CD4-positive, alpha-beta memory T cell (primary cell): ENCODE measurements at places on chromosomes 12 and 14. TPM values are rescaled to one million over a fixed set of nuclear protein-coding genes. Genes with fewer than 3 reads are reported as not detected.

SERPINA6 gene
- not detected for total RNA-seq

GRCh38 chr12:96347130-96347699 is 53.0 kb downstream of the CDK17 start:
- DNase-seq, result no peak

RARG gene
- total RNA-seq, result 84.7 TPM

DNA sequence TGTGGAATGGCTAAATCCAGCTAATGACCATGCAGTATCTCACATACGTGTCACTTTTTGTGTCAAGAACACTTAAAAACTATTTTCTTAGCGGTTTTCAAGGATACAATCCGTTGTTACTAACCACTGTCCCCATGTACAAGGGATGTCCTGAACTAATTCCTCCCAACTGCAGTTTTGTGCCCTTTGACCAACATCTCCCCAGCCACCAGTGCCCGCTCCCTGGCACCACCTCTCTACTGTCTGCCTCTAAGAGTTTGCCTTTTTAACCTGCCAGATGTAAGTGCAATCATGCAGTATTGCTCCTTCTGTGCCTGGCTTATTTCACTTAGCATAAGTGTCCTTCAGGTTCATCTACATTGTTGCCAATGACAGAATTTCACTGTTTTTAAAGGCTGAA is 315.7 kb downstream of the TMEM121 start:
- DNase-seq, result no peak

- no peak for DNase-seq
Observed at GRCh38 chr12:3065300-3065699, 11.9 kb upstream of the TSPAN9 start.

CHGA gene
- total RNA-seq, result not detected

DNA sequence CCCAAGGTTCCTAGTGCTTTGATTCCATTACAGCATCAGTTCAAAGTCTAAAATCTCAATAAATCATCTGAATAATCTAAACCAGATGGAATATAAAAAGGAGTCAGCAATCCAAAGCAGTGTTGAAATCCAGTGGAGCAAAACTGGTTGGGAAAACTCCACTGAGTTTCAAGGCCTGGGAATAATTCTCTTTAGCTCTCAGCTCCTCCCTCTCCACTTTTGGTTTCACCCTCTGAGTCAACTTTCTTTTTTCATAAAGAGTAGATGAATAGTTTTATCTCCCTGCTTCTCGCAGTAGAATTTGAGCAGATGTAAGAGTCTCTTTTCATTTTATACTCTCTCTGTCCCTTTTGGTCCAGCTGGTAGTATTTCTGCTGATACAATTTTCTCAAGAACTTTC is 338.6 kb downstream of the APAF1 start:
- DNase-seq, result no peak

DNA sequence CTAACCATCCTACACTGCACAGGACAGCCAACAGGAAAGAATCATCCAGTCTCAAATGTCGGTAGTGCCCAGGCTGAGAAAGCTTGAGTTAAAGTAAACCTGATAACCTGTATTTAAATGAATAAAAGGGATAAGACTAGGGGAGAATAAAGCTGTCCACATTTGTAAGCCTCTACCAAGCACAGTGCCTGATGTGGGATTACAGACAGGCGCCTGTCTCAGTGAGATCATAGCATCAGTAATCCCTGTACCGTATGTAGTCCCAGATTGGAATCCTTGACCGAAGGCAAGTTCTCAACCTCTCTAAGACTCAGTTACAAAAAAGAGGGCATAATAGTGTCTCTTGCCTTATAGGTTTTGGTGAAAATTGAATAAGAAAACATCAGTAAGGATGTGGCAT is 59.9 kb downstream of the BICD1 start:
- no peak for DNase-seq

DNA sequence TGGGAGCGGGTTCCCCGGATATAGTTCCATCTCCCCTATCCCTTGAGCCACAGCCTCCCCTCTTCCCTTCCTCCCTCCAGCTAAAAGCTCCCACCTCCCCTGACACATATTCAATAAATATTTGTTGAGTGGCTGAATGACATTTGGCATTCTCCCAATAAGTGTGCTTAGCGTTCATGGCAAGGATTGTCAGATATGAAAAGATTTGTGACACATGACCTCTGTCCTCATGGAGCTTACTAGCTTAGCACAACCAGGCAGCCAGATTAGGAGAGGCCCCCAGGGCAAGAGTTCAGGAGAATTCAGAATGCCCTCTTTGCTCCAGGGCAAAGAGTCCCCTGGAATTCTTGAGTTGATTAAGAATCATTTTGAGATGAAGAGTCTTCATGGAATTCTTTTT is 22.5 kb upstream of the SLC6A12 start:
- no peak for DNase-seq

ACTN1 gene
- 75.1 TPM for total RNA-seq

GRCh38 chr12:107843351-107844311 is 69.1 kb downstream of the ASCL4 start:
- DNase-seq, result no peak

SMOC1 gene
- total RNA-seq, result not detected

- no peak for DNase-seq
Observed at GRCh38 chr14:50318031-50318626, 6.0 kb downstream of the DMAC2L start.

GRCh38 chr12:3178671-3179313 is 101.6 kb downstream of the TSPAN9 start:
- no peak for DNase-seq

DNA sequence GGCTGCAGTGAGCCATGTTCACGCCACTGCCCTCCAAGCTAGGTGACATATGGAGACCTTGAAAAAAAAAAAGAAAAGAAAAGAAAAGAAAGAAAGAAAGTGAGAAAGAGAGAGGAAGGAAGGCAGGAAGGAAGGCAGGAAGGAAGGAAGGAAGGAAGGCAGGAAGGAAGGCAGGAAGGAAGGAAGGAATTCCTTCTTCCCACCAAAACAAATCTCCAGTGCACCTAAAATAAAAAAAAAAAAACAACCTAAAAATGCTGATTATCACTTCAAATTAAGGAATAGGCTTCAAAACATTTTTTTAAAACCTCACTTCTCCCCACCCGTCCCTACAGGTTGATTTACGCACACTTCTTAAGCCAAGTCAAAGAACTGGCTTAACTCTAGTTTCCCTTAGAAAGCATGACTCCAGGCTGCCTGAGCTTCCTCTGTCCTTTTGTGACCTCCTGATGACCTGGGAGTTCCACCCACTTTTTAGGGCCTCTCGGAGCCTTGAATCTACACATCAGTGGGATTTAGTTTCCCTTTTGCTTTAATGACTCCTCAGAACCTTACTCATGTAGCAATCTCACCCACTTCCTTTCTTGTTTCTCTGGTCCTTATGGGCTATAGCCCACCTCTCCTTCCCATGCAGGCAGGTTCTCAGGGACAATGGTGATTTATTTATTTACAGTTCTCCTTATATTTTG is 18.6 kb downstream of the DUSP6 start:
- no peak for DNase-seq

DNA sequence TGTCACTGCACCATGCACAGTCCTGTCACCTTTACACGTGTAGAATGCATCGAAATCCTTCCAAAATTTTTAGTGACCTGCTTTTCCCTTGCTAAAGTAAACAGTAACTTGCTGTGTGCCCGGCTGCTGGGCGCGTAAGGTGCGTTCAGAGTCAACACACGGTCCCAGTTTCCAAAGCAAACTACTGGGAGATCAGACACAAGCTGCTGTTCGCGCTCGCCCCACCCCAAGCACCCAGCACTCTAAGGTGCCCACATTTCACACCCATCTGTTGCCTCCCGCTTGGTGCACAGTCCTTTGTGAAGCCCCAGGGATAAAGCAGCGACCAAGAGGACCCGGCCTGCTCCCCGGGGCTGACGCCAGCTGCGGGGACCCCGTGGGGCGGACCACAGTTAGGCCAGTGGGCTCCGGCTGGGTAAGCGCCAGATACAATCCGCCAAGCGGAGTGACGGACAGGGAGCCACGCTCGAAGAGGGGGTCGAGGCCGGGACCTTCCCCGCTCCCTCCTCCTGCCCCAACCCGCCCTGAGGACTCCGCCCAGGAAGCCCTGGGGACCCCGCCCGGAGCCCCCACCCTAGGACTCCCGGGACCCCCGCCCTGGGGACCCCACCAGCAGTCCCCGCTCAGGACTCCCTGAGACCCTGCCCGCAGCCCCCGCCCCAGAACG is 633 bp downstream of the STX2 start:
- DNase-seq, result no peak

GRCh38 chr12:104249017-104249416 is 33.4 kb downstream of the TXNRD1 start:
- DNase-seq, result no peak

DNA sequence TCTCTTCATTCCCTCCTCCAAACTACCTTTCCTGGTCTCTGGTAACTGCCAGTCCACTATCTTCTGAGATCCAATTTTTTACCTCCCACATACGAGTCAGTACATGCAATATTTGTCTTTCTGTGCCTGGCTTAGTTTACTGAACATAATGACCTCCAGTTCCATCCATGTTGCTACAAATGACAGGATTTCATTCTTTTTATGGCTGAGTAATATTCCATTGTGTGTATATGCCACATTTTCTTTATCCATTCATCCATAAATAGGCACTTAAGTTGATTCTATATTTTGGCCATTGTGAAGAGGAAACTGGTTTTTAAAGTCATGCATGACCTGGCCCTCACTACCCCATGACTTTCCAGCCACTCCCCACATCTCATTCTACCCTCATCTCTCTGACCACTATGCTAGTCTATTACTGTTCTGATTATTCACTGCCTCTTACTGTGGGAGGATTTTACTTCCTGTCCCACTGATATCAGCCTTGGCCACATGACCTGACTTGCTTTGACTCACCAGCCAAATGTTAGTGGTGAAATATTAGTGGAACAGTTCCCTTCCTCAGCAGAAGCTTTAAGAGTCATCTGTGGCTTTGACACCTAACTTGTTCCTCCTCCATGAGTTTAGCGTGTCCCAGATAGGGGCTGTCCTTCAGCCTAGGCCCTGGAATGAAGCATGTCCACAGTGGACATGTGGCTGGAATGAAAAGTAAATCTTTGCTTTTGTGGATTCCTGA is 52.2 kb downstream of the GOLGA5 start:
- no peak for DNase-seq

DNA sequence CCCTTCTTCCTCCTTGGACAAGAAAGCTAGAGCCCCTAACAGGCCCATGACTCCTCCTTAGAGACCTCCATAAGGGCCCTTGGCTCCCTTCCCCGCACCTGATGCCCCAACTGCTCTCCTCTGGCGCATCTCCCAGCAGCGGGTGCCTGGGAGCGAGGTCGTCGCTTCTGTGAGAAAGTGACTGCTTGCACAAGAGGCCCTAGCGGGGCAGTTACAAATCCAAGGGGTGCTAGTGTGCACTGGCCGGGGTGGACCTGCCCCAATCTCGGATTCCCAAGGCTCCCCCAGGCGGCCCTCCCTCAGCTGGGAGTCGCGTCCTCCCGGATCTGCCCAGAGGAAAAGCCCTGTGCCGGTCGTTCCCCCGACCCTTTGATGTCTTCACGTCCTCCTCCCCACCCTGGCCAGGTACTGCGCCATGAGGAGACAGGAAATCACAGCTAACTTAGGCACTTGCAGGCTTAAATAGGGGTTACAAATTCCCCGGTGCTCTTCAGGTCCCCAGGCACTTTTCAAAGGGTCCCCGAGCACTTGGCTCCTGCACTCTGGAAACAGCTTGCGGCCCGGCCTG is 2.8 kb downstream of the NKX2-8 start:
- no peak for DNase-seq

- DNase-seq, result no peak
Observed at GRCh38 chr14:41570415-41571155, 36.1 kb upstream of the LRFN5 start.

DNA sequence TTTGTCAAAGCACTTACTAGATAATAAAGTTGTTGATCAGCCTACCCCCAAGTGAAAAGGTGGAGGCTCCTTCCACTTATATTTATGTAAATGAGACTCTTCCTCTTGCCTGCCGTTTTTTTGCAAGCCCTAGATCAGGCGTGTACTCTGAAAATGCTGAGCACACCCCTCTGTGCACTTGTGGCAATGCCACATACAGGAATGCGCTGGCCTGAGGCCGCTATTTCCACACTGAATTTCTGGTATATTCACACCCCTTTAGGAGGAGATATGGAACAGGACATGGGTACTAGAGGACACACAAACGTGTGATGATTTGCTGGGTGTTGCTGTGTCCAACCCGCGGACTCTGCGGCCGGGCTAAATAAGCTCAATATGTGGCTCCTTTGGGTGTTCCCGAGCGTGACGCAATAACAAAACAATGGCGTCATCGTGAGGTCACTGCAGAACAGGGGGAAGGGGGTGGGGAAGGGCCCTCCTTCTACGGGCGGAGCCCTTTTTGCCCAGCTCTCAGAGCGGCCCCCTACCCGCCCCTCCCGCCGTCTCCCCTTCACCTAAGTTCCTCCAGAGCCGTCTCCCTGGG is 554 bp upstream of the TSPAN31 start:
- DNase-seq, result no peak

DNA sequence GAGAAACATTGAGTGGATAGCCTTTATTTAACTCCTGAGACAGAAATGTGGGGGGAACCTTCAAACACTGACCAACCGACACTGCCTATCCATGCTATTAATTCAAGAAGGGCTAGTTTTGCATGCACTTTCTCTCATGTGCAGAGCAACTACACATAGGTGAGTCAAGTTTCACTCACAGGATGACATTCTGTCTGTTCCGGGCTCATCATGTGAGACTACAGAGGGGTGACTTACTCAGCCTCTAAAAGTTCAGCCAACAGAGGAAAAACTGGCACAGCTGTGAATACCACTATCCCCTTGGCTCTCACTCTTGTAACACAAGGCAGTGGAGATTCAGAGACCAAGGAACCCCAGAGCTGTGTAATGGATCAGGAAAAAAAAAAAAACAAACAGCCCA is 13.3 kb downstream of the BEST3 start:
- no peak for DNase-seq

DNA sequence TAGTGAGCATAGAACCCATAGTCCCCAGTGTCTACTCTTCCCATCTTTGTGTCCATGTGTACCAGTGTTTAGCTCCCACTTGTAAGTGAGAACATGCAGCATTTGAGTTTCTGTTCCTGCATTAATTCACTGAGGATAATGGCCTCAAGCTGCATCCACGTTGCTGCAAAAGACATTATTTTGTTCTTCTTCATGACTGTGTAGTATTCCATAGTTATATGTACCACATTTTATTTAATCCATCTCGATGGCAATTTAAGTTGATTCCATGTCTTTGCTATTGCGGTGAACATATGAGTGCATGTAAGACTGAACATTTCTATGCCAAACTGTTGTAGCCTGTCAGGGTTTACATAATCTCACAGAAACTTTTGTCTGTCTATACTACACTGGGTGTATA is 237.2 kb downstream of the IPO8 start:
- no peak for DNase-seq

- DNase-seq, result no peak
Observed at GRCh38 chr12:62127516-62127915, 132.7 kb upstream of the USP15 start.

GRCh38 chr12:3215410-3215975 is 138.3 kb downstream of the TSPAN9 start:
- no peak for DNase-seq

- no peak for DNase-seq
Observed at GRCh38 chr12:96195845-96196451, 1.8 kb downstream of the ELK3 start.

- DNase-seq, result no peak
Observed at GRCh38 chr12:87975879-87976278, 53.3 kb downstream of the C12orf50 start.
